ENCODE measurements at places on chromosomes 5 and 9.
A peak's percentile ranks its signal among the peaks of the same experiment; 100 is the strongest.

GRCh38 chr5:59034498-59035186 lies 451.8 kb downstream of the RAB3C start:
- peak; percentile 48 for DNase-seq

DNA sequence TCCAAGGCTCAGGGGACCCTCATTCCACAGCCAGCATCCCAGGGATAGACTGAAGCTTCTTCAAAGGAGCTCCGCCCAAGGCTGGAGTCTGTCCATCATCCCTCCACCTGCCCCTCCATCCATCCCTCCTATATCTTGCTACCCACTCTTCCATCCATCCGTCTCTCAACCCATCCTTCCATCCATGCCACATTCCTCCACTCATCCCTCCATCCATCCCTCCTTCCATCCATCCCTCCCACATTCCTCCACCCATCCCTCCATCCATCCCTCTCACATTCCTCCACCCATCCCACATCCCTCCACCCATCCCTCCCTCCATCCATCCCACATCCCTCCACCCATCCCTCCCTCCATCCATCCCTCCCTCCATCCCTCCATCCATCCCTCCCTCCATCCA lies 5.5 kb upstream of the VAV2 start:
- DNase-seq: no peak

- DNase-seq: no peak
Observed at GRCh38 chr5:143056339-143056704, 286.1 kb downstream of the ARHGAP26 start.

- DNase-seq: peak; percentile 14
Observed at GRCh38 chr9:92660266-92660665, 9.7 kb downstream of the IPPK start.

DNA sequence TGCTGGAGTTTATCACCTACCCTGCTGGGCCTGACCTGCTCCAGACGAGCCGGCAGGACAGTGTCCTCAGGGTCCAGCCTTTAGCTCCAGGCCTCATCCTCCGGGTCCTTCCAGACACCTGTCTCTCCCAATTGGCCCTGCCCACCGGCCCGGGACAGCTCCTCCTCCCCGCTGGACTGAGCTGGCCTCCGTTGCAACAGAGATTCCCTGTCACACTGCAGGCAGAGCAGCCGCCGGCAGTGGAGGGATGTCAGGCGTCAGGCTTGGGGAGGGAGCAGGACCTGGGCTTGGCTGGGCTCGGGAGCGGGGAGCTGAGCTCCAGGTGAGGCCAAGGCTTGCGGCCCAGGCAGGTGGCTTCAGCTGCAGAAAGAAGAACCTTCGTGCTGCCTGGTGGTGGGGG lies 1.7 kb downstream of the KCNT1 start:
- no peak for DNase-seq

DNA sequence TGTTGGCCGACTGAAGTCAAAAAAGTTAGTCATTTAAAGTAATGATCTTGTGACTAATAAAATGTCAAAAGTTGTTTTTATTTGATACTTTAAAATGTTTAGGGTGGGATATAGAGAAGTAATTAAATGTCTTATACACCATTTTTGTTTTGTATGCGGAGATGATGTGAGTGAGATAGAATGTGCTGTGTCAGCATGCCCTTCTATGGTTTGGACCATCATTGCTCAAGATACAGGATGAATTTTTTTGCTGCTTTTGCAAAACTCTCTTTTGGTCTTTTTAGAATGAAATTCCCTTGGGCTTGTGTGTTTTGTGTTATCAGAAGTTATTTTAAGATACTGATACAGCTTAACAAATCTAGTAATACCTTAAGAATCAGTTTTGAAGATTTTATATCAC lies 12.5 kb downstream of the SRFBP1 start:
- peak; percentile 42 for DNase-seq

DNA sequence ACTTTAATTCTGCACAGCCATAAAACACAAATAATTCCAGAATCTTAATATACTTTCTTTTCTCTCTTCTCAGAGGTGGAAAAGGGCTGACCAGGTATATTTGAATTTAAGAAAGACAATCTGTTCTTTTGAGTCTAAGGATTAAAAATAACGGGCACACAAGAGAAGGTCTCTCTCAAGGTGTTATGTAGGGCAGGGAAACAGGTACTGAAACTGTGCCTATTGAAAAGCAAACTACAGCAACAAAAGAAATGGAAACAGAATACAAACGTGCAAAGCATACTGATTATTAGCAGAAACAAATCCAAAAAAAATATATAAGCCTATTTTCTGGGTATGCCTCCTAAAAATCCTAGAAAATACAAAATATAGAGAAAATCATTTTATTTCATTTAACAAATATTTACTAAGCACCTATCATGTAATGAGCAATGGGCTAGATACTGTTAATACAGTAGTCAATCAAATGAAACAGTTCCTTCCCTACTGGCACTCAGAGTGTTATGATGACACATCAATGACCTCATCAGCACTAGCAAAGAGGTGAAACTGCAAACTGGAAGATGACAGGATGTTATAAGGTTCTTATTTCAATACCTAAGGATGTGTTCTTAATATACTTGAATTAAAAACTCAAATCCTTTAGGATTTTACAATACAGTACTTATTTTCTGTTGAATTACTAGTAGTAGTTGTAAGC lies 87.7 kb downstream of the AUH start:
- peak; percentile 34 for DNase-seq

DNA sequence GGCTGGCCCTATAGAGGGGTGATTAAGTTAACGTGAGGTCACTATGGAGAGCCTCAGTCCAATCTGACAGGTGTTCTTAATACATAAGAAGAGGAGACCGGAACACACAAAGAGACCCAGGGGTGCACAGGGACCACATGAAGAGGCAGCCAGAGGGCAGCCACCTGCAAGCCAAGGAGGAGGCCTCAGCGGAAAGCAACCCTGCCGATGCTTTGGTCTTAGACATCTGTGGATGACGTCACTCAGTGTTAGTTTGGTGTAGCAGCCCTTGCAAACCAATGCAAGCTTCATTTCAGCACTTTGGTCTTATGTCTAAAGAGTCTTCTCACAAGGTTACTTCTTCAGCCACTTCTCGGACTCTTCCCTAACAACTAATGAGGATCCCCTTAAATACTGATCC lies 47.6 kb upstream of the GRHPR start:
- DNase-seq: no peak

DNA sequence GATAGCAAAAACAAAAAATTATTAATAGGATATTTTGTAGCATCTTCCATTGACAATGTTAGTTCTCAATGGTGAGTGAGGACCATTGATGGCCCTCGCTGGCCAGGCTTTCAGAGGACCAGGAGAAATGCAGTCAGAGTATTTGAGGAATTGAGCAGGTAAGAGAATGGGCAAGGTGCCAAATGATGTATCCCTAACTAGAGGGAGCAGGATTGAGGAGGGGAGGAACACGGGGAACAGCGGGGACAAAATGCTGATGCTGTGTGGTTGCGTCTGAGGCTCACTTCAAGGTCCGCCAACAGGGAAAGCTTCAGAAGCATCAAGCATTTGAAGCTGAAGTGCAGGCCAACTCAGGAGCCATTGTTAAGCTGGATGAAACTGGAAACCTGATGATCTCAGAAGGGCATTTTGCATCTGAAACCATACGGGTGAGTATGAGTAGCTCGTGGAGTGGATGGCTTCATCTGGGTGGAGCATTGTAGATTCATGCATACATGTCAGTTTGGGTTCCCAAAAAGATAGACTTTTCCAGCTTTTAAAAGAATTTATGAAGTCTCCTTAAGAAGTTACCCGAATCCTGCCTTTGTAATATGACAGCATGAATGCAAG lies 16.2 kb downstream of the SPTAN1 start:
- peak; percentile 19 for DNase-seq

- no peak for DNase-seq
Observed at GRCh38 chr9:95422650-95423049, 94.1 kb downstream of the PTCH1 start.

- DNase-seq: no peak
Observed at GRCh38 chr5:180472269-180472668, 21.9 kb upstream of the CNOT6 start.

- no peak for DNase-seq
Observed at GRCh38 chr5:10423022-10423421, 18.7 kb upstream of the ROPN1L start.

DNA sequence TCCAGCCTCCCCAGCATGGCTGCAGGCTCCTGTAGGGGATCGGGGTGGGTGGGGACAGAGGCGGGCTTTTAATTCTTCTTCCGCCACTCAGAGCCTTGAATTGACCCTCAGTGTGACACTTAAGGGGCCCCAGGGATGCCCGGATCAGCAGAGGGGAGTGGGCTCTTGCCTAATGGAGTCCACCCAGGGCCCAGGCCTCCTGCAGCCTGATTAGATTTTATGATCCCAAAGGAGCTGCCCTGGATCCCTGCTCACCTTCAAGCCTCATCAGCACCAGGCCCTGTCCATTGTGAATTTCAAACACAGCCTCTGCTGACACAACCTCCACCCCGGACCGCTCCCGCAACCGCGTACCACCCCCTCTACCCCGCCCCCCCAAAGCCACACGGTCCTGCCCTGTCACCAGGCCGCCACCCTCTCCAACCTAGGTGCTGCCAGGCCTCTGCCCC lies 214.1 kb upstream of the IER5L start:
- DNase-seq: no peak

DNA sequence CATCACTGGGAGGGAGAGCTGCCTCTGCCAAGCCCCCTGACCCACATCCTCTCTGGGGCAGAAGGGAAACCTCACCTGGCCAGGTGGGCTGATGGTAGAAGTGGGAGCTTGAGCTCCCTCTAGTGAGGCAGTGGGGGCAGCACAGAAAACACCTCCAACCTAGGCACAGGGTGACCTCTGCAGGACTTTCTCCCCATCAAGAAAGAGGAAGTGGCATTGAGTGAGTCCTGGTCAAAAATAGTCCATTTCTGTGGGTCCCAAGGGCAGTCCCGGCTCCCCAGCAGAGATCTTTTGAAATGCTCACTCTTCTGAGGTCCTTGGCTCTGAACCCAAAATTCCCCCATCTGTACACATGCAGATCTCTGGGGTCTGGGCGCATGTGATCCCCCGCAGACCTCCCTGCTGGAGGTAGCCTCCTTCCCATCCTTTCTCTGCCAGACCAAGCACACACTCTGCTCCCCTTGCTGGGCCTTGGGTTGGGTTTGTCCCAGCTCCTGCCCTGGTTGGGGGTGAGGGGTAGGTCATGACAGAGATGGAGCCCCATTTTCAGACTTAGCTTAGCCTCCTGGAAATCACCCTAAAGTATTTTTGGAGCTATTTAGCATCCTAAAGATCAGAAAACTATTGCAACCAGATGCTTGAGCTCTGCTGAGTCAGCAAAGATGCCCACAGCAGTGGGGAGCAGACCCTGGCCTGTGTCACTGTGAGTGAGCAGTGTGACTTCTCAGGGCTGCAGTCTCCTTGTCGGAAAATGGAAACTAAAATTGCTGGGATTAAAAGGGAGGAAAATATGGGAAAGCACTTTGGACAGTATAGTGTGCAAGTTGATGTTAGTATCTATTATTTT lies 41.6 kb upstream of the LCP2 start:
- DNase-seq: no peak

DNA sequence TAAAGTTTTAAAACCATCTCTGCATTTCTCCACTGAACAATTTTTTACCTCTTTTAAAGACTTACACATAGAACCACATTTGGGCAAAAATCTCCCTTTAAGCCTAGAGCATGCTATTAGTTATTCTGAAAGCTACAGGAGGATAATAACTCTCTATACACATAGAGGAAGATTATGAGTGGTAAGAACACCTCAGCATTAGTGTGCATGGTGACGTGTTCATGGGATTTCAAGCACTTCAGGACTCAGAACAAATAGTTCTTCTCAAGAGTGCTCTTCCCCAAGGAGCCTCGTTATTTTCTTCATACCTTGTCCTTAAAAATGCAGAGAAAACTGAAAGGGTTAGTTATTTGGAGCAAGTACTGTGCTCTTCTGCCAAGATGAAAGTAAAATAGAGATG lies 256.9 kb upstream of the TUSC1 start:
- no peak for DNase-seq

- no peak for DNase-seq
Observed at GRCh38 chr9:104775574-104775936, 11.6 kb downstream of the NIPSNAP3B start.

GRCh38 chr9:108045851-108046250 lies 556.3 kb upstream of the KLF4 start:
- DNase-seq: no peak

- no peak for DNase-seq
Observed at GRCh38 chr5:44887722-44888121, 79.0 kb downstream of the MRPS30 start.

DNA sequence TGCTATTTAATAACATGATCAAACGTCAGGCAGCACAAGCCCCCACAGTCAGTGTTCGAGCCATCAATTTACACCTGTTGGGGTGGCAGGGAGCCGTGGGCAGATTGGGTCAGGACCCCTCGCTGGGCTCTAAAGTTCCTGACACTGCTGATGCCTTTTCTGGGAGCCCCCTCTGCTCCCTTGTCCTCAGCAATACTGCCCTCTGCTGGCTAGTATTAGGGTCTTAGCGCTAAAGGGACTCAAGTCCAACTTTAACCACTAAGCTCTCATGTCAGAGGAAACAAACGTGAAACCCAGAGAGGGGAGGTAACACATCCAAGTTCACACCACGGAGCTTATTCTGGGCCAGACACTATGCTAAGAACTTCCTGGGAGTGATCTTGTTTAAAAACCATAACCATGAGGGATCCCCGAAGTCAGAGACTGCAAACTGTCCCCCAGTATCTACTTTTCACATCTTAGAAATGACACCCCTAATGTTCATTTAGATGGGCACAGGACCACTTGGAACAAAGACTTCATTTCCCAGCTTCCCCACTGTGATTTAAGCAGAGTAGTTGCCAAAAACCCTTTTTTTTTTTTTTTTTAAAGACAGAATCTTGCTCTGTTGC lies 20.4 kb downstream of the ANKS6 start:
- DNase-seq: peak; percentile 82

GRCh38 chr5:178331491-178331996 lies 98.9 kb upstream of the PHYKPL start:
- peak; percentile 58 for DNase-seq

DNA sequence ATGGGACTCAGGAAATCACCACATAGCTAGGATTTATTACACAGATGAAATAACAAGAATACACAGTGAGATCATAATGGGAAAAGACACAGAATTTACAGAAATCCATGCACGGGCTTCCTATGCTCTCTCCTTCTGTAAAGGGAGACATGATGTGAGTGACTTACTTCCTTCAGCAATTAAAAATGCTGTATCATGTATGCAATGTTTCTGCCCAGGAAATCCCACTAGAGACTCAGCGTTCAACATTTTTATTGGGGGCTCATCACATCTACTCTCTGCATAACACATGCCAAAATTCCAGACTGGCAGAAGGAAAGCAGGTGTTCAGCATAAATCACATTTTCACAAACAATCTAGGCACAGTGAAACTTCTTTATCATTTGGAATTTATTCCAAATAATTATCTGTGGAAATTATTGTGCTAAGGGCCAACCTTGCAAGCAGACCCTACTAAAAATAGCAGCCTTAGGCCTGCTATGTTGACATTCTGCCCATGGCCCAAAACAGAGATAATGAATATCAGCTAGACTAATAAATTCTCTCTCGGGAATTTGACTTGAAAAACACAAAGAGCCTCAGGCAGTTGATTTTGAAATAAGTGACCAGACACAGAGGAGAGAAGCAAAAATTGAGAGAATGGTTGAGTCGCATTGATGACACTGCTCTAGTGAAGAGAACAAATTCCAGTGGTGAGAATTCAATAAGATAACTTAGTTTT lies 31.4 kb upstream of the SELENOP start:
- no peak for DNase-seq

GRCh38 chr5:1788828-1789227 lies 10.8 kb downstream of the MRPL36 start:
- no peak for DNase-seq

GRCh38 chr5:65198456-65199120 lies 283.1 kb downstream of the ADAMTS6 start:
- peak; percentile 91 for DNase-seq

All from astrocyte of the hippocampus (primary cell).